ENCODE measurements at places on chromosomes 4 and X.

GRCh38 chrX:111896148-111896547, 20.2 kb downstream of the TRPC5OS start:
- DNase-seq = no peak

GRCh38 chr4:125235971-125236370, 78.8 kb upstream of the FAT4 start:
- no peak for DNase-seq

DNA sequence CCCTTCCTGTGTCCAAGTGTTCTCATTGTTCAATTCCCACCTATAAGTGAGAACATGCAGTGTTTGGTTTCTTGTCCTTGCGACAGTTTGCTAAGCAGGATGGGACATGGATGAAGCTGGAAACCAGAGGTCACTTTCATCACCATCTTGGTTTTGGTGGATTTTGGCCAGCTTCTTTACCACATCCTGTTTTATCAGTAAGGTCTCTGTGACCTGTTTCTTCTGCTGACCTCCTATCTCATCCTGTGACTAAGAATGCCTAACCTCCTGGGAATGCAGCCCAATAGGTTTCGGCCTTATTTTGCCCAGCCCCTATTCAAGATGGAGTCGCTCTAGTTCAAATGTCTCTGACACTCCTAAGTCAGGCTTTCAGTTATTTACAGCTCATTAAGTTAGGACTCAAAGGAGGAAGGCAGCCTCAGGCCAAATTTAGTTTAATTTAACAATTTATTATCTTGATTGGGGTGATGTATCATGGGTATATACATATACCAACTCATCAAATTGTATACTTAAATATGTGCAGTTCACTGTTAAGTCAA, 169.9 kb upstream of the NDP start:
- no peak for DNase-seq

GRCh38 chrX:124300405-124300804, 32.1 kb upstream of the TEX13D start:
- DNase-seq = no peak

DNA sequence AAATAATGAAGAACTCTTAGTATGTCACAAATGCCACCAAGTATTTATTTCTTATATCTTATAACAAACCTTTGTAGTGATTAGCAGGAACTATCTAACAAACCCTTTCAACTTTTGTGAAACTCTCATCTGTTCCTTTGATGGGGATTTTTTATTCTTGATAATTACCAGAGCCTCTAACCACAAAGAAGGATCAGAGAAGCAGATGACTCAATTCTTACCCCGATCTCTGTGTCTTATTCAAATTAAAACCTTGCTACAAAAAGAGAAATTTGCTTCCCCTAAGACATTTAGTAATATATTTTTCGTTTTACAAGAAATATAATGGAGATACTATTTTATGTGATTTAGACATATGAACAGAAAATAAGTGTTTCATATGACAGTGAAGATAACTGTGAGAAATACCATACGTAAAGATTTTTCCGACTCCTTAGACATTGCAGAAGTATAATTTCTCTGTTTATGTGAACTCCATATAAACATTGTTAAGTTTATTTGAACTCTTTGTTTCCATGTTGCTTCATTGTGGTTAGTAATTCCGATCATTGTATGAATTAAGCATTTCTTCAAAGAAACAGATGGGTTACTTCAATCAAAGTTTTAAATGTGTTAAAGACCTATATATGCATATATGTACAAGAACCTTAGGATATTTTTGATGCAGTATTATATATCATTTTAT, 205.4 kb downstream of the CFAP299 start:
- no peak for DNase-seq

GRCh38 chrX:310621-311155, 7.9 kb downstream of the GTPBP6 start:
- DNase-seq = no peak

GRCh38 chrX:118726887-118727685, at the start of gene IL13RA1:
TSS of gene IL13RA1 (plus strand) at chrX:118727606. CDS start at chrX:118727639, 33 bp downstream.
- DNase-seq = no peak

DNA sequence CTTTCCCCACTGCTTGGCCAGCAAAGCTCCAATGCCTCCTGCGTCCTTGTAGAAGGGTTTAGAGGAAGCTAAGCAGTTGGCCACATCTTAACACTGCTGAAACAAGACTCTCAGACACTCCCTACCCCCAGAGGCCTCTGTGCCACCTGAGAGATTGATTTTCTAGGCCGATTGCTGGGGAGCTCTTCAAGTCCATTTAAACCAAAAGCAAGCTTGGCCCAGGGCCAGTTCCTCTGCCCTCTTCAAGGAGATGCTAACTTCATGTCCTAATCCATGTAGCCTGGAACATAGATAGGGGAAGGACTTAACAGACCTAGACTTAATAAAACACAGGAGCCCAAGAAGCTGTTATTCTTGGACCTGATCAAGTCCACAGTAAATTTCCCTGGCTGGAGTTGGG, 27.2 kb upstream of the FMR1NB start:
- no peak for DNase-seq

GRCh38 chr4:169045862-169046584, 36.0 kb upstream of the CBR4 start:
- no peak for DNase-seq

DNA sequence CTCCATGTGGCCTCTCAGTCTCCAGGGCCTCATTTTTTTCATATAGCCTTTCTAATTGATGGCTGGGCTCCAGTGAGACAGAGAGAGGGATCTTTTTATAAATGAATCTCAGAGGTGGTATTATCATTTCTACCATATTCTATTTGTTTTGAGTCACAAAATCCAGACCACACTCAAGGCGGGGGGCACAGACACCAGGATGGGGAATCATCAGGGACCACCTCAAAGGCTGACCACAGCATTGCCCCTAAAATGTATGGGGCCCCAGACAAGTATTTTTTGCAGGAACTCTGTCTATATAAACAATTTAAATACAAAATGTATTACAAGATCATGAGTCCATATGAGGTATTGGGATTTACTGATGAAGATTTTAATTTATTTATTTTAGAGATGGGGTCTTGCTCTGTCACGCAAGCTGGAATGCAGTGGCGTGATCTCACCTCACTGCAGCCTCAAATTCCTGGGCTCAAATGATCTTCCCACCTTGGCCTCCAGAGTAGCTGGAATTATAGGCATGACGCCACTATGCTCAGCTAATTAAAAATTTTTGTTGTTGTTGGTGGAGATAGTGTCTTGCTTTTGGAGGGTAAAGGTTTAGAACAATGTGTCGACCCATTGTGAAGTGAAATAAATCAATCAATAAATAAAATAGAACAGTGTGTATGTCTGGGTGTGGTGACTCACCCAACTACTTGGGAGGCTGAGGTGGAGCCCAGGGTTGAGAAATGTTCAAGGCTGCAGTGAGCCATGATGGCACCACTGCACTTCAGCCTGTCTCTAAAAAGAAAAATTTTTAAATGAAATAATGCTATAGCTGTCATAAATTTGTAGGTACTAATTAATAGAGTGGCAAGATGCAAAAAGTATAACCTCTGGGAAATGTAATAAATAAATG, 29.4 kb downstream of the WDR13 start:
- DNase-seq = no peak

DNA sequence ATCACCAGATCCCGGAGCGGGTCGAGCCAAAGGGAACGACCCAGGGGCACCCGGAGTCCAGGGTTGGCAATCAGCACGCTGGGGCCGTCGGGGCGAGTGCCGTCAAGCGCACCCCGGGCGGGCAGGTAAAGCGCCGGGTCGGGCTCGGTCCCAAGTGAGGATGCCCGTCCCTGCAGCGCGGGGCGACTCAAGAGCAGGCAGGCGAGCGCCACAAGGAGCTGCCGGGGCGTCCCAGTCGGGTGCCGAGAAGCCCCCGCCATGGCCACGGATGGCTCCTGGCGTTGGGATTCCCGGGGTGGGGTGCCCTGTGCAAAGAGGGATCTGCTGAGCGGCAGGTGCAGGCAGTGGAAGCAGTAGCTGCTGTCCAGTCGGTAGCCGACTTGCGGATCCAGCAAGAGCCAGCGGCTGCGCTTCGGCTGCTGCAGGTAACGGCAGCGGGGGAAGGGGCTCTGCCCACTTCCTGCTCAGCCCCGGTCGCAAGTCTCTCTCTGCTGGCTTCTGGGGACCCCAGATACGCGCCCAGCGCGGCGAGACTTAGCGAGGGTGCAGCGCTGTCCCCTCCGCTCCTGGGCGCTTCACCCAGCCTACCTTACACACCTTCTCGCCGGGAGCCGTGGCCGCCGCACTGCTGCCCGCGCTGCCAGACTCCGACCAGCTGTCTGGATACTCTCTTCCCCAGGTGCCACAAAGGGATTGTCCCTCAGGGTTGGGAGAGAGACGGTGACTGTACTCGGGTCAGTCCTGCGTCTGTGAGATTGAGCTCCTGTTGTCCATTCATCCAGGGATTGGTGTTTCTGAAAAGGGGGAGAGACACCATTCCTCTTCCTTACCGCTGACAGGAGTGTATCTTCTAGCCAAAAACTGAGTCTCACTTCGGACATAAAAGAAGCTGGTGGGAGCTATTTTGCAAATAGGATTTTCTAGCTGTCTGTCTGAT, at the start of gene FREM3:
Gene FREM3 (minus strand): TSS at position 260 of the 937 bp plus-strand sequence. CDS start 0 bp downstream, at position 260.
- DNase-seq = no peak

DNA sequence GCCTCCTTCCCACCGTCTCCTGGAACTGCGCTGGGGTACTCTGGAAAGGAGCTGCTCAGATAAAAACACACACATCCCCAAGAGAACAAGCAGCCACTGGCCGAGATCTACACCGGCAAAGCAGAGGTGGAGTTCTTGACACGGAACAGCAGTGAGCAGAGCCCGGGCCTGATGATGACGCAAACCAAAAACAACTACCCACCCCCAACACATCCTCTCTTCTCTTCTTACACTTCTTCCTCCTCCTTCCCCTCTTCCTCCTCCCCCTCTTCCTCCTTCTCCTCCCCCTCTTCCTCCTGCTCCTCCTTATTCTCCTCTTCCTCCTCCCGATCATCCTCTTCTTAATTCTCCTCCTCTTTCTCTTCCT, 4.6 kb downstream of the PNMA5 start:
- DNase-seq = no peak

DNA sequence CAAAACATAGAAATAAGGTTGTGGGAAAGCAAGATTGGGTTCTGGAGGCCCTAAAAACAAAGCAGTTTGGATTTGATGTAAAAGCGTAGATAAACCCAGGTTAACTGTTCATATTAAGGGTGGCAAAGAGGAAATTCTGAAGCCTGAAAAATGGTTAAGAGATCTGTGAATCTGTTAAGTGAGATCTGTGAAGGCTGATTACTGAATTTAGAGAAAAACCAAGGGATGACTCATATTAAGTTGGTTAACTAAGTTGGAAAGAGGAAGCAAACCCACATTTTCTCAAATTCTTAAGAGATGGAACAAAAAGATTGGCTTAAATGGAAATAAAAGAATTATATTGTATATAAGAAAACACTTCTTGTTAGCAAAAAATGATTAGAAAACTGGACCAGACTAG, 22.8 kb downstream of the GPAT3 start:
- no peak for DNase-seq

- no peak for DNase-seq
Measured at GRCh38 chr4:15457406-15458201, 12.1 kb upstream of the CC2D2A start.

GRCh38 chrX:150771116-150771515, 77.9 kb downstream of the MTMR1 start:
- no peak for DNase-seq

GRCh38 chr4:4659871-4660651, 118.2 kb upstream of the STX18 start:
- no peak for DNase-seq

All from activated gamma-delta T cell treated with Interleukin-2 at 50 U/mL for 16 hours (primary cell).